ENCODE measurements at places on chromosomes 4 and X.

- no peak for DNase-seq
Measured at GRCh38 chrX:40283981-40284380, 186.2 kb upstream of the BCOR start.

GRCh38 chr4:4872314-4872903, 12.9 kb downstream of the MSX1 start:
- DNase-seq = no peak

GRCh38 chr4:85280963-85281362, 194.0 kb upstream of the ARHGAP24 start:
- no peak for DNase-seq

DNA sequence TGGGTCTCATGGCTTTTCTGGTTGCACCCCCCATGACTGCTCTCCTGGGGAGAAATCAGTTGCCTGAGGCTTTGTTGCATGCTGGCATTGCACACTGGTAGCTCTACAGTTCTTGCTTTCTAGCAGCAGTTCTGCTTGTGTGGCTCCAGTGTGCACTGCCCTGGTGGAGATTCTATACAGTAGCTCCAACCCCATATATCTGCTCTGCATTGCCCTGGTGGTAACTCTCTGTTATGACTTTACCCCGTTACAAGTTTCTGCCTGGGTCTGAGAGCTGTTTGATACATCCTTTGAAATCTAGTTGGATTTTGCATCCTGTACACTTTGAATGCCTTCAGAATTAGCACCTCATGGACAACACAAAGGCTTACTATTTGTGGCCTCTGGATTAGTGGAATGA, 241.4 kb upstream of the EPHA5 start:
- no peak for DNase-seq

- DNase-seq = no peak
Measured at GRCh38 chrX:7378406-7378805, 230.5 kb upstream of the PUDP start.

- DNase-seq = no peak
Measured at GRCh38 chrX:149259241-149259640, 245.9 kb downstream of the IDS start.

DNA sequence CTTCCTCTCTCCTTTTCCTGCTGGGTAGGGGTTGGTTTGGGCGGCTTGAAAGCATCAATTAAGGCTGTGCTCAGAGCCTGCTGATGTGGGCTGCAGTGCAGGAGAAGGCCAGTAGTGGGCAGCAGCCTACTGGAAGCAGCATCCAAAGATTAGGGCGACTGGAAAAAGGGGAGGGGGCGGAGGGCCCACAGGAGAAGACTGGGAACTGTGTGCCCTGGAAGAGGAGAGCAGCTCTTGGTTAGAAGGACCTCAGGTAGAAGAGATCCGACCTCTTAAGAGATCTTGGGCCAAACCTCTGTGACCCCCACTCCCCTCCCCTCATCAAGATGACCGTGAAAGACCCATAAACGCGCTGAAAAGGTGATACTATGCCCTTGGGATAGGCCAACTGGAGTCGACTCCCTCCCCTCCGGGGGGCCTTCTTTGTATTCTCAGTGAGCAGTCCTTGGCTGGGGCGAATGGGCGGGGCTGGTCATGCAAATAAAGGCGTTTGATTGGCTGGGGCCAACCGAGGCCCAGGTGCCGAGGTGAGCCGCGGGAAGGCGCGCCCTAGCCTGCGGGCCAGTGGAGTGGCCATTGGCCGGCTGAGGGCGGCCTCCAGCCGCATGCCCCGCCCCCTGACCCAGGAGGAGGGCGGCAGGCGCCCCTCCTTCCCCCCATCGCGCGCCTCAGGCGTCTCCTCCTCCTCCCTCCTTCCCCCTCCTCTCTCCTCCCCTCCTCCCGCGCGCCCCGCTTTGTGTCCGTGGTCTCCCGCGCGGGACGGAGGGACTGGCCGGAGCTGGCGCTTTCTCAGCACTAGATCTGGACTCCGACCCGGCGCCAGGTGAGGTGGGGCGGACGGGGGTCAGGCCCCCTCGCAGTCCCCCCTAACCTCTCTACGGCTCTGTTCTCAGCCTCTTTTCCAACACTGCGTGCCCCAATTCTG, 10.1 kb downstream of the DLG3 start:
- no peak for DNase-seq

DNA sequence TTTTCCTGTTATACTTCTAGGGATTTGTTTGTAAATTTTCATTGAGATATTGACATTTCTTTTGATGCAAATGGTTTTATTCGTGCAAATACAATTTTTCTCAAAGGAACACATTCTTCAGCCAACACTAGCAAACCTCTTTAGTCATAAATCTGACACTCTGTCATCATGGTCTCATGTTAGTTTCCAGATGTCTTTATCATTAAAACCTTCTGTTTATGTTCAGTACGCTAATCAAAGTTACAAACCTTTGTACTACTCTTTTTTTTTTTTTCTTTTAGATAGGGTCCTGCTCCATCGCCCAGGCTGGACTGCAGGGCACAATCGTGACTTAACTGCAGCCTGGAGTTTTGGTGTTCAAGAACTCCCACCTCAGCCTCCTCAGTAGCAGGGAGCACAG, 7.1 kb downstream of the SLC25A31 start:
- no peak for DNase-seq

DNA sequence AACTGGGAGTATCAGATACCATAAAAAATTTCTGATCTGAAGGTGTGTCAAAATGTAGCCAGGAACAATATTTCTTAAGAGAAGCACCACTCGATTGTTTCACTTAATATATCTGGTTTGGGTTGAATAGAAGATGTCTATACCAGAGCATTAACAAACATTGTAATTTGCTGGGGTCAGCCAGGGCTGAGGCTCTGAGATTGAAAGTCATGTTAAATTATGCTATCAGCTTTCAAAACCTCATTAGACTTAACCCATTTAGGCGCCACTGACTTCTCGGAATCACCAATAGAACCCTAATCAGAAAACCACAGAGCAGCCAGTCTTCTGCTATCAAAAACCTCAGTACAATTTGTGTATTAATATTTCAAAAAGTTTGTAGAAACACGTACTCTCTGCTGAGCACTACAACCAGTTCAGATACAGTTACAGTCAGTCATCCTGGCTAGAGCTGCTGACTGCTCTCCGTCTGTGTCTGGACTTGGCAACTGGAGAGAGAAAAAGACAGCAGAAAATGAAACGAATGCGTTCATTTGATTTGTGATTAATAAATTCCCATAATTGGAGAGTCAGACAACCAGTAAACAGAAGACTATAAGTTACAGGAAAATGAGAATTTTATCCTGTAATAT, 848.6 kb upstream of the PABPC4L start:
- no peak for DNase-seq

DNA sequence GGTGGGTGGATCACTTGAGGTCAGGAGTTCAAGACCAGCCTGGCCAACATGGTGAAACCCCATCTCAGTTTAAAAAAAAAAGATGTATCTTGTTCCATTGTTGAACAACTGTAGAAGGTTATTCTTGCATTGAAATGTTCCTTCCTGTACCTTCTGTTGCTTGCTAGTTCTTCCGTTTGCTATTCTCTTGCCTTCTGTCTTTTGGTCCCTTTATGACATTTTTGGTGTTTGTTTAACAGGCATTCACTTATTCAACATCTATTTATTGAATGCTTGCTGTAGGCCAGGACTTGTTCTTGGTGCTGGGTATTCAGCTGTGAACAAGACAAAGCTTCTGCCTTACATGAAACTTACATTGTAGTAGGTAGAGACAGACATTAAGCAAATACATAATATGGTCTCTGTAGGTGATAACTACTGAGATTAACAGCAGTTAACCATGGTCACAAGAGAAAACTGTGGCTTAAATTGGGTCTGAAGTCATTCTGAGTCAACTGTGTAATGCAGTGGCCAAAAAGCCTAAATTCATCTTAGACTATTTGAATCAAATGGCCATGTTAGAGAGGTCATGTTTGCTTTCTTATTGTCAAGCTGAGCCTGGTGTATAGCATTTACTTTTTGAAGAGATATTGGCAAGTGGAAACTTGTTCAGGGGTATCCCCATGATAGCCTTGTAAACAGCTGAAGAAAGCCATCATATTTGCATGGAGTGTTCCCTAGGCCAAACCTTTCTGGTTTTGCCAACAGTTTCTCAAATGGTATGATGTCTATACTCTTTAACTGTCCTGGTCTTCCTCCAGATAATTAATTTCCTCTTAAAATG, 35.6 kb downstream of the GAB1 start:
- no peak for DNase-seq

GRCh38 chr4:151921811-151922210, 161.0 kb upstream of the GATB start:
- DNase-seq = no peak

GRCh38 chr4:48081196-48081595, 52.9 kb downstream of the TXK start:
- DNase-seq = no peak

- no peak for DNase-seq
Measured at GRCh38 chrX:152642931-152643564, 5.4 kb downstream of the GABRQ start.

- peak; percentile 80 for DNase-seq
Measured at GRCh38 chrX:103214870-103215424, at the start of gene BEX4. BEX4 (plus strand) TSS chrX:103215108; CDS start chrX:103216154, 1,046 bp downstream.

GRCh38 chrX:14051416-14051815, 21.7 kb upstream of the GEMIN8 start:
- no peak for DNase-seq

- no peak for DNase-seq
Measured at GRCh38 chr4:110088670-110089069, 109.7 kb downstream of the ELOVL6 start.

DNA sequence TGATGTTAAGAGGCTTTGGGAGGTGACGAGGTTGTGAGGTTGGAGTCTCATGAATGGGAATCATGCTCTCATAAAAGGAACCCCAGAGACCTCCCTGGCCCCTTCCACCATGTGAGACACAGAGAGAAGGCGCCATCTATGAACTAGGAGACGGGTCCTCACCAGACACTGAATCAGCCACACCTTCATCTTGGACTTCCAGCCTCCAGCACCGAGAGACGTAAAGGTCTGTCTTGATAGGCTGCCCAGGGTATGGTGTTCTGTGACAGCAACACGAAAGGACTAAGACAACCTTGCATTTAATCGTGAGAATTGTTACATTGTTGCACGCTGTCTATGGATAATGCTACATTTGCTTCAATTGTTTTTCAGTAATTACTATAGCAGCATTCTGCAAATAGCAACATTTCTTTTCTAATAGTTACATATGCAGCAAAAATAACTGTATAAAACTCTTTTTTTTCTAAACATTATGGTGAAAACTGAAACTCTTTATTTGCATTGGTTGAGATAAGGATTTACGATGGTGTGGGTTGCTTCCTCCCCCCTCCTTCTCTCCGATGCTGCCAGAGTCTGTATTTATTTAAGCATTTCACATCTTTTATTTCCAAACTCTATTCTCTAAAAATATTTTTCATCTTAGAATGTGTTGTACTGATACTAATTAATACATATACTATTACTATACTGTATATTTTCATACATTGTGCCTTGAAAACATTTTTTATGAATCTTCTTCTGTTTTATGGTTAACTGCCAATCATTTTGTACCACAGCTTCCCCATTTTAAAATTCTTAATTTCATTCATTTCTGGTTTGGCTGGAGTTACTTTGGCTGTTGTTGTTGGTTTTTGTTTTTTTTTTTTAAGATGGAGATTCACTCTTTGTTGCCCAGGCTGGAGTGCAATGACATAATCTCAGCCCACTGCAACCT, 26.4 kb upstream of the AKAP17A start:
- DNase-seq = no peak

DNA sequence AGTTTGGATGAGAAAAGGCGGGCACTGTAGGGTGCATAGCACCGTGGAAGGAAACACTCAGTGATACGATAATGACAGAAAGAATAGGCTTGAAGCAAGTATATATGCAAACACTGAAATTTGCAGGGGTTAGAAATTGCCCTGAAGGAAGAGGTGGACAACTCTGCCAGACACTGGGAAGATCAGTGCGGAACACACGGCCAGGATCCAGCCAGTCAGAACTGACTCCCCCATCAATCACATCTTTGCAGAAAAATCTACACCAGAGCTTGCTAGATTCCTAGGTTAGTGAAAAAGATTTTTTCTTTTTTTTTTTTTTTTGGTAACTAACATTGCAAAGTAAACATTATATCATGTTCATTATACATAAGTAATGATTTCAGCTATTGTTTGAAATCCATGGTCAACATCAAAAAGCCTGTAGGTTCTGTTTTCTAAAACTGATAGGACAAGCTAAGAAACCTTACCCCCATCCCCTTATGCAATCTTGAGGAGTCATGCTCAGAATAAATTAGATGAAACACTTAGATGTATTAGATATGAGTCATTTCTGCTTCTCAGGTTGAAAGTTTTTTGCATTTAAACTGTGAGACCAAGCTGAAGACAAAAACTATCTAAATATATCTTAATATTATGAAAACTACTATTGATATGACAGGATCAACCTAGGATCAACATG, 38.9 kb downstream of the TRIML1 start:
- no peak for DNase-seq

- peak; percentile 12 for DNase-seq
Measured at GRCh38 chrX:10722851-10723250, 102.5 kb upstream of the MID1 start.

Data from CD14-positive monocyte (primary cell).